ENCODE measurements at places on chromosomes 12 and 14. TPM values are rescaled to one million over a fixed set of nuclear protein-coding genes. Genes with fewer than 3 reads are reported as not detected.
A peak's percentile ranks its signal among the peaks of the same experiment; 100 is the strongest.

GRCh38 chr14:100534528-100535286 lies 52.5 kb downstream of the BEGAIN start:
- DNase-seq = peak; percentile 6
- no peak overlapping the region for H3K4me3 ChIP-seq
- no peak overlapping the region for H3K27ac ChIP-seq
- H3K4me1 ChIP-seq = peaks cover 15% of the 10 kb centered on the region
- no peaks in the 10 kb centered on the region for H3K36me3 ChIP-seq

BDKRB1 gene
- total RNA-seq = 4.4 TPM

- DNase-seq = no peak
- no peaks in the 10 kb centered on the region for H3K36me3 ChIP-seq
- no peak overlapping the region for H3K4me3 ChIP-seq
- H3K27me3 ChIP-seq = no peaks in the 10 kb centered on the region
Observed at GRCh38 chr14:51682411-51682810, 30.7 kb downstream of the FRMD6 start.

DNA sequence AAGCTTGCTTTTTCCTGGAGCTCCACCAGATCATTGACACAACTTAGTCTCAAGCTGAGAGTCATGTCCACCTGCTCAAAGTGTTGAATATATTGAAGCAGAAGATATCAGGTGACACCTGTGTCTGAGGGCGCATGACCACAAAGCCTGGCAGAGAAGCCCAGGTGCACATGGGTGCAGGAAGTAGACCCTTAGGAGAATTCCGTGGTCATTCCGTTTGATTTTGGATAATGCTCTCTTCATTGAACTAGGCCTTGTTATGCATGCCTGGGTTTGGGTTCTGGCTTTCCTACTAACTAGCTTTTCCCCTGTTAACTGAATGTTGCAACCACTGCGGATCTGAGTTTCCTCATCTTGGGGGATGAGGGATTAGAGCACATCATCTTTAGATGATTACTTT lies 7.1 kb downstream of the ARHGDIB start:
- H3K27me3 ChIP-seq = no peaks in the 10 kb centered on the region
- H3K4me3 ChIP-seq = no peak overlapping the region
- no peaks in the 10 kb centered on the region for H3K36me3 ChIP-seq
- peaks cover 58% of the 10 kb centered on the region for H3K4me1 ChIP-seq
- peak overlapping the region; percentile 72 for H3K27ac ChIP-seq

- no peaks in the 10 kb centered on the region for H3K4me1 ChIP-seq
- no peaks in the 10 kb centered on the region for H3K27me3 ChIP-seq
- H3K36me3 ChIP-seq = no peaks in the 10 kb centered on the region
- no peak overlapping the region for H3K4me3 ChIP-seq
Observed at GRCh38 chr12:127263621-127264020, 1003.3 kb upstream of the TMEM132C start.

DNA sequence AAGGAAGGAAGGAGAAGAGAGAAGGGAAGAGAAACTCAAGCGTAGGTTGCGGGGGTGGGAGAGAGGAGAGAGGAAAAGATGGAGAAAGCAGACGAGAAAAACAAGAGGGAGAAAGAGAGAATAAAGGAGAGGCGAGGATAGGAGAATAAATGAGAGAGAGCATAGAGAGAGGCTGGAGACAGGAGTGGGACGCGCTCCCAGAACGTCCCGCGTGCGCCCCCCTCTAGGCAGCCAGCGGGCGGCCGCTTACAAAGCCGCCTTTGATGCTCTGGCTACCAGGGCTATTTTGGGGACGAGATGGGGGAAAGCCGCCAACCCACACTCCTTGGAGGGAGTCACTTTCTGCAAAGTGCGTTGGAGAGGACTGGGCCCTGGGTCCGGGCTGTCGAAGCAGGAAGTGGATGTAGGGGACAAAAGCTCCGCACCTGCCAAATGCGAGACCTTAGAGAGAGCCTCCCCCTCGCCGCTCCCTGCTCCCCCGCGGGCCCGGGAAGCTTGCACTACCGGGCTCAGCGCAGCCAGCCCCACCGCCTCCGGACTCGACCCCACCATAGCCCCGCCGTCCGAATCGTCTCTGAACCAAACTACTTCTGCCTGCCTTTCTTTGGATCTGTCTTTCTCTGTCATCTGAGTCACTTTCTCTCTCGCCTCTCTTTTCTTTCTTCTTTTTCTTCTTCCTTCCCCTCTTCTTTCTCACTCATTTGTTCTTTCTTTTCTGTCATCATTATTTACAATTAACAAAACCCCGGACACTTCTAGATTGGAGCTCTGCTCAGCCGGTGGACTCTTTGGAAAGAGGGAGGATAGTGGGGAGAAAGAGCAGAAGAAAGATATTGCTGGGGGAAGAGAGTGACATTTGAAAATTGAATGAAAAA lies 8.0 kb downstream of the ASCL1 start:
- no peak overlapping the region for H3K4me3 ChIP-seq
- H3K36me3 ChIP-seq = no peaks in the 10 kb centered on the region
- DNase-seq = no peak
- H3K4me1 ChIP-seq = peaks cover 4% of the 10 kb centered on the region

- no peak for DNase-seq
- no peaks in the 10 kb centered on the region for H3K36me3 ChIP-seq
- no peaks in the 10 kb centered on the region for H3K4me1 ChIP-seq
- H3K27me3 ChIP-seq = no peaks in the 10 kb centered on the region
- no peak overlapping the region for H3K4me3 ChIP-seq
Observed at GRCh38 chr14:96146131-96146771, 58.4 kb upstream of the BDKRB2 start.

- peaks cover 11% of the 10 kb centered on the region for H3K4me1 ChIP-seq
- no peaks in the 10 kb centered on the region for H3K27me3 ChIP-seq
- H3K27ac ChIP-seq = peak overlapping the region; percentile 98
Observed at GRCh38 chr14:54564071-54564867, 2.7 kb upstream of the SAMD4A start.

DNA sequence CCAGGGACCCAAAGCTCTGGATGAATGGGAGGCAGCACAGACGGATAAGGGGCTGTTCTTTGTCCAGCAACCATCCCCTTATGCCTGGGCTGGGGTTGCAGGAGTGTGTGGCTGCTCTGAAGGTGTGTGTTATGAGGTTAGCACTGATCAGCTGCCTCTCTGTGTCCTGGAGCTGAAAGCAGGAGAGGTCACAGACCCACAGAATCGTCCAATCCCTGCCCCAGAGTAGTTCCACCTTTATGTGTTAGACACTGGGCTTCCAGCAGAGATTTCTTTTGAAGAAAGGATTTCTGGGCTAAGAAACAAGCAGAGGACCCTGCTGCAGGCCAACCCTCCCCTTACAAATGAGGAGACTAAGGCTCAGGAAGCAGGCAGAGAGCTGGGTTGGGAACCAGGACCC lies 62.4 kb downstream of the ARL6IP4 start:
- peaks cover 17% of the 10 kb centered on the region for H3K4me1 ChIP-seq
- no peaks in the 10 kb centered on the region for H3K27me3 ChIP-seq
